CD8-positive, alpha-beta memory T cell (primary cell): ENCODE measurements at places on chromosomes 3 and 15. TPM values are rescaled to one million over a fixed set of nuclear protein-coding genes. Genes with fewer than 3 reads are reported as not detected.

GRCh38 chr15:60859996-60860494 lies 369.1 kb downstream of the RORA start:
- DNase-seq, result no peak

Gene SLC24A5
- not detected for total RNA-seq

Gene CDC25A
- total RNA-seq, result 58.4 TPM

GRCh38 chr3:79067734-79068133 lies 700.1 kb downstream of the ROBO1 start:
- no peak for DNase-seq

GRCh38 chr3:73270839-73271483 lies 209.5 kb downstream of the EBLN2 start:
- DNase-seq, result no peak

Gene CLRN1
- not detected for total RNA-seq

- no peak for DNase-seq
These were observed 110.4 kb upstream of the RORA start for GRCh38 chr15:61339516-61339915.

DNA sequence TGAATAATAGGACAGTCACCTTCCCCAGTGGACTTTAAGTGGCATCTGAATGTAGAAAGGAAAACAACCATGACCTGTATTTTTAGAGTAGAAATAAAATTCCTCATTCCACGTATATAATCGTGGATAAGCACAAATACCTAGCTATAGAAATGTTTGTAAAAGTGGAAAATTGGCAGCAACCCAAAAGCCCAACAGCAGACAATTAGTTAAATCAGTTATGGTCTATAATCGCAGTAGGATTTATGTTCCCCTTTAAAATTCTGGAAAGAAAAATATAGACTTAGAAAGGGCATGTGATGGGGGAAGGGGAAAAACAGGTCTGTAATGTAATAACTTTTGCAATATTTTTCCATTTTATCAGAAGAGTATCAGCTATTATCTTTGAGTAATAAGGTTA lies 241.9 kb upstream of the ST8SIA2 start:
- no peak for DNase-seq

- peak; percentile 16 for DNase-seq
These were observed 2.5 kb upstream of the MST1R start for GRCh38 chr3:49906073-49906743.

Gene THBS1
- 6.6 TPM for total RNA-seq

- DNase-seq, result no peak
These were observed 235.5 kb upstream of the IGF1R start for GRCh38 chr15:98412852-98413251.

GRCh38 chr15:56042498-56042897 lies 49.1 kb upstream of the NEDD4 start:
- no peak for DNase-seq
